ENCODE measurements at places on chromosomes 11 and 22.

DNA sequence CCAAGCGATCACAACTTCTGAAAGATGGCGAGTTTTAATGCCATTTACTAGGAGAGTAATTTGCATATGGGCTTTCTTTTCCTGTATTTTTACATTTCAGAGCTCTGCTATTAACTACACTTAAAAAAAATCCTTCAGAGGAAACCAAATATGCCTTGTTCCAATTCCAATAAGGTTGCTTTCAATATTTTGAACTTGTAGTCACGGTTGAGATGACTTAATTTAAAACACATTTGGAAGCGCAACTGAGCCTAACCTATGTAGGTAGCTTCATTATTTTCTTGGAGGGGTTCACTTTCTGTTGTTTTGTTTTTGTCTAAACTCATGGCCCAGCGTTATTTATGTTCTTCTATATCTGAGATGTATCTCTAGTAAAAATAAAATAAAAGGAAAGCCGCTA lies 93.4 kb downstream of the BLID start:
- no peak for DNase-seq

GRCh38 chr11:36212564-36213392 lies 76.4 kb downstream of the COMMD9 start:
- DNase-seq, result no peak

- DNase-seq, result no peak
Measured at GRCh38 chr11:64400102-64400501, 41.1 kb downstream of the RPS6KA4 start.

DNA sequence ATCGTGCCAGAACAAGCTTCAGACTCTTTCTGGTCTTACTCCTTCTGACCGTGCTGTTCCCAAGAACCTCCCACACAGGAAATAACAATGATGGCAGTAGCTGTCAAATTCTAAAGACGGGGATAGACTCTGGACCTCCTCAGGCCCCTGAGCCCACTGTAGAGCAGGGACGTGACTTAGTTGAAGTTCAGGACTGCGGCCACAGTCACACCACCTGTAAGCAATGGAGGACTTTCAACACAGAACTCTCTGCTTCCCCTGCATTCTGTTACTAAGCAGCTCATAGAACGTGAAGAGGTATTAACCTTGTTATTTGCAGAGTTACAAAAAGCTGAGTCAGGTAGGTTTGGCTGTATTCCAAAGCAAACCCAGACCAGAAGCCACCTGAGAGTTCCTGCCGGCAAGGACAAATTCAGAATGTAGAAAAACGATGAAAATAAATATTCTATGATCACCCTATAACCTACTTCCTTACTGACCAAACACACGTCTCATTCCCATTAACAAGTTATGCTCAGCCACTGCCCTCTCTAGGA lies 12.7 kb downstream of the TMEM45B start:
- DNase-seq, result no peak

DNA sequence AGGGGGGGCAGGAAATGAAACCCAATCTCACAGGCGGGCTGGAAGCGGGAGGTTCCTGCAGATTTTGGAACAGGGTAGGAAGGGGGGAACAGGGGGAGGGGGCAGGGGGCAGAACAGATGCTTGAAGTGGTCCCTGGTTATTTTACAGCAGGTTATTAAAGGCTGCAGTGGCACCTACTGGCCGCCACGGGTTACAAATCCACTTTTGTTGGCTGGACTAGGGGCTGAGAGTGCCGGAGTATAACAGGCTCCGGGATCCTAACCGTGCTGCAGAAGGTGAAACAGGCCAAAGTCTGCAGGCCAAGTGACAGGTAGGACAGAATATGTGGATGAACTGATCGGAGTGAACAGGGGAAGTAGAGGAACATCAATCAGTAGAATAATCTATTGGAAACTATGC lies 2.5 kb downstream of the ROBO3 start:
- no peak for DNase-seq

DNA sequence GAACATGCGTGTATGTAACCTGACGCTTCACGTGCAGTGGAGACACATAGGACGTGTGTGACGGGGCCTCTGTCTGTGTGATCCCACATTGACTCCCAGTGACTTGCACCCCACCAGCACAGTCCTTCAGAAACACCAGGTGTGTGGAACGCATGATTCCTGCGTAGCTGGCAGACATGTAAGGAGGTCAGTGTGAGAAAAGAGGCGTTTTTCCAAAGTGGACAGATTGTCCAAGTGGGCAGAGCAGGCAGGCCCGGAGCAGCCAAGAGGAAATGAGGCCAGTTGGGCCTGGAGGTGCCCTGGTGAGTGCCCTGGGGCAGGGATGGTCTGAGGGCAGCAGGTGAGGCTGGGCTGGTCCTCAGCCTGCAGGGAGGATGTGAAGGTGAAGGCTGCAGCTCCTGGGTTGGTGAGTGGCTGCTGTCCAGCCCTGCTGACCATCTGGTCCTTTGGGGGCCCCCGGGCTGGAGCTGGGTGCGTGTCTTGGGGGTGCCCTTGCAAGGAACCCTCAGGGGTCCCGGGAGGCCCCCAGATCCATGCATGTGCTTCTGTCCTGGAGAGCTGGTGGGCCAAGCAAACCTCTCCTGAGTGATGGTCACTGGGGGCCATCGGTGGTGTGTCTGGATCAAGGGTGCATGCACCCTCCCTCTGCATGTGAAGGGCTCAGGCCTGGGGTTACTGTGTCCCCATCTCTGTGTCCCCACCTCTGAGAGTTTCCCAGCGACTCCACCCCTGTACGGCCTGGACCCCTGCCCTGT lies 26.6 kb downstream of the SHANK3 start:
- DNase-seq, result no peak

DNA sequence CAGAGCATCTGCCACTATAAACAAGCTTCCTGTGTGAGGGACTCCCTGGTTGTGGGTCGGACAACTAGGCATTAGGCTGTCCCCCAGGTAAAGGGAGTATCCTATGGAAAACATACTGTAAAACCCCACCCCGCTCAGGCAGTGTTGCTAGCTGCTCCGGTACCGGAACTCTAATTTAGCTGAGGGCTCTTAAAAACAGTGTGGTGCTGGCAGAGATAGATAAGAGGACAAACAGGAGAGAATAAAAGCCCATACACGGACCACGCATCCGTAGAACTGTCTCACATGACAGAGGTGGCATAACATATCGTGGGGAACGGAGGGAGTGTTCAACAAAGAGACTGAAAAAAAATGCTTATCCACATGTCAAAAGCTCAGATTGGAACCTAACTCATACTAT lies 3.4 kb upstream of the MOGAT2 start:
- no peak for DNase-seq

- DNase-seq, result no peak
Measured at GRCh38 chr22:43501878-43502277, 90.1 kb downstream of the MPPED1 start.

- DNase-seq, result no peak
Measured at GRCh38 chr11:95241681-95242081, 10.7 kb upstream of the SESN3 start.

- DNase-seq, result no peak
Measured at GRCh38 chr22:46815896-46816731, 53.7 kb downstream of the TBC1D22A start.

- peak; percentile 32 for DNase-seq
Measured at GRCh38 chr11:47411884-47412746, 3.7 kb downstream of the SLC39A13 start.

- no peak for DNase-seq
Measured at GRCh38 chr11:34348919-34349318, 8.9 kb downstream of the ABTB2 start.

GRCh38 chr22:20242393-20243175 lies 25.5 kb downstream of the RTN4R start:
- DNase-seq, result no peak

GRCh38 chr22:49953680-49954344 lies 6.8 kb upstream of the PIM3 start:
- no peak for DNase-seq

DNA sequence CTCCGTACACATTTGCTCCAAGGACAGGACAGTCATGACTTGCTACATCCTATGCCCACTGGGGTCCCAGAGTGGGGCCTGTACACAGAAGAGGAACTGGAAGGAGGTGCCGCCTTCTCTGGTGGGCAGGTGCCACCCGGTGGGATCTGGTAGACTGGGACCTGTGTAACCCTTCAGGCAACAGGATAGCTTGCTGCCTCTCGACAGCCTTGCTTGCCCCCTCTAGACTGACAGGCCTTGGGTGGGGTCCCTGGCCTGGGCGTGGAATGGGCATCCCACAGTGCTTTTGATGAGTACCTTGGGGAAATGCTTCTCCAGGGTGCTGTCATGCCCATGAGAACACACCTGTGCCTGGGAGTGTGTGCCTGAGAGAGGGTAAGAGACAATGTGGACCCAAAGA lies 15.8 kb downstream of the SHANK3 start:
- DNase-seq, result no peak

GRCh38 chr11:95175818-95176380 lies 55.1 kb downstream of the SESN3 start:
- DNase-seq, result no peak

- no peak for DNase-seq
Measured at GRCh38 chr22:36874309-36874696, 13.5 kb downstream of the NCF4 start.

DNA sequence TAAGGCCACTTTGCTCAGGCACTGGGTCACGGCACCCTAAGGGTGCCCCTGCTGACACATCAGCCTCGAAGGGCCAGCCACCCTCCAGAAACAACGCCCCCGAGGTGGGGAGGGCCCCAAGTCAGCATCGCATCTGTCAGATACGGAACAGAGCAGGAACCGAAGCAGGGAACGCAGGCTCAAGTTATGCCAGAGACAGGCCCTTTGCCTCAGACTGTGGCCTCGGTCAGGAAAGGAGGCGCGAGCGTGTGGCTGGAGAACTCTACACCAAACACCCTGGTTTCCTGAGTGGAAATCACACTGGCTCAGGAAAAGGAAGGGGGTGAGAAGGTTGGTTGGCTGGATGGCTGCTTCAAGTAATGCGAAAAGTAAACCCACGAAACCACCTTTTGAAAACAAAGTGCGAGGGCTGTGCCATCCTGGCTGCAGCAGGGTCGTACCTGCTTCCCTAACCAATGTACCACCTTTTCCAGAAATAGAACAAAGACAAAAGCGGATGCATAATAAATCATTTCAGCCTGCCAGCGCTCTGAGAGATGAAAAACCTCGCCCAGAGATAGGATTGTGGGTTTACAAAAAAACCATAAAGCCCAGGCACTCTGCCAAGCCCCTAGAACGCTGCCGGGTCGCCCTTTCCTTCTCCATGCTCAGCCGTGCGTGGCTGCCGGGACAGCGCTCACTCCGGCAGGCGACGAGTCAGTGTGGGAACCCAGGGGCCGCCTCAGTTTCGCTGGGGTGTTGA lies 38.6 kb downstream of the TRMU start:
- DNase-seq, result no peak

GRCh38 chr22:27084130-27084529 lies 426.7 kb downstream of the MIAT start:
- DNase-seq, result no peak

GRCh38 chr11:123702139-123702538 lies 39.3 kb downstream of the ZNF202 start:
- no peak for DNase-seq

DNA sequence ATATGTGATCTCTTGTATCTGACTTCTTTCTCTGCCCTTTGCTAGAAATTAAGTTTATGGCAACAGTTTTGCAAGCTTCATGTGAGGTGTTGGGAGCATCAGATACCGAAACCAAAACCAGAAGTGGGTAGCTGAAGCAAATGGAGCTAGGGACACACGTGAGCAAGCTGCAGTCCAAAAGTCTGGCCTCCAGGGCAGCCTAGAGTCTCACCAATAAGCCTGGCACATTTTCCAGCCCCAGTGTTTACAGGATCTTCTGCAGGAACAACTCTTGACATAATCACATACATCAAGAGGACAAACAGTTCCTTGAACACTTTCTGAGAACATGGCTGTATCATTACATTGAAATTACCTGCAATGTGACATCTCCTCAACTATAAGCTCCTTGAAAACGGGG lies 114.1 kb downstream of the LARGE1 start:
- DNase-seq, result no peak

DNA sequence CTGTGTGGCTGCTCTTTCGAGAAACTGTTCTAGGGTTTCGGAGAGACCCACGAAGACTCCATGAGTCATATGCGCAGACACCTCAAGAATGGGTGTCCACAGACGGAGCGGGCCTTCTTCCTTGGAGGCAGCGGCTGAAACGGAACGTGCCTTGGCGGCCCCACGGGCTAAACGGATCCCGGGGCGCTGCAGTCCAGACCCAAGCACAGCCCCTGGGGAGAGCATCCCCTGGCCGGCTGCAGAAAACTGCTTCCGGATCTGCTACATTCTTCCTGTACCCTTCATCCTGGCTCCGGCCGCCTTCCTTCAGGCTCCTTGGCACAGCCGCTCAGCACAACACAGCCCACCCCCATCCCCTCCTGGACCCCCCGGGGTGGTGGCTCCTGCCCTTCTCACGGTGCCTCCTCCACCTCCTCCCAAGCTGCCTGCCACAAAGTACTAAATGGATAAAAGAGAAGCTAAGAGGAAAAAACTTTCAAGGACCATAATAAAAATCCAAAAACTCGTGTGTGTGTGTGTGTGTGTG lies 25.4 kb downstream of the CPT1A start:
- DNase-seq, result no peak

DNA sequence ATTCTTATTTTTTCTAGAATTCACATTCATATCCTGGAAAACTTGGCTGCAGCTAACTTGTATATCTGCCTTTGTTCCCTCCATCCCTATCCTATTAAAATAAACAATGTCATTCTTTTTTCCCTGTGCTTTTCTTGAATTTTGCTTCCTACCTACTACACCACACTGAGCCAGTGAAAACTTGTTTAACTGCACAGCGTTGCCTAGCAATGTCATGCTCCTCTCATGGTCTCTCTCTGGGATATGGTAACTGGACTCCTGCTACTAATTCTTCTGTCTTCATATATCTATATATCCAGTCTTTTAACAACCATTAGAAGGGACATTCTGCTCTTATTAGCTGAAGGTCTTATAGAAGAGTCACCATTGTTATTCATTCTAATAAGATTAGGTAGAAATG lies 434.4 kb downstream of the METTL15 start:
- no peak for DNase-seq

DNA sequence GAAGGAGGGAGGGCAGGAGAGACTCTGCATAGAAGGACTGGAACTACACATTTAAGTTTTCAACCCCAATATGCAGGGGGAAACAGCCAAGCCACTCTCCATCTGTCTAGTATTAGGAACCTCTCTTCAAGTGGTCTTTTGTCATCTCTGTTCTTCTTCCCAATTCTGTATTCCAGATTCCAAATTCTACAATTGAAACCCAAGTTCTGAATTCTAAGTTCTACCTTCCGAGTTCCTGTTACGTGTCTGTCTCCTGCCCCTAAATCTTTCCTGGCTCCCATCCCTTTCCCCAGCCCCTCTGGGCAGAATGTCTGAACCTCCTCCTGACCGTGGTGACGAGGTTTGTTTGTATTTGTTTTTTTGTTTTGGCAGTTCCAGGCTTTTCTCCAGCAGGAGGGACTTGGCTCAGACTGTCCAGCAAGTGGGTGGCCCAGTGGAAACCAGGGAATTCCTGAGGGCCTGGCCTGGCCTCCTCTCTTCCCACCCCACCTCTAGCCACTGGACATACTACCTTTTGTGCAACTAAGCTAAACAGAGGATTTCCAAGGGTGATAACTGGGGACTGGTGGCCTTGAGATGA lies 1.6 kb upstream of the THOC5 start:
- no peak for DNase-seq

All from stimulated activated CD8-positive, alpha-beta memory T cell treated with anti-CD3 and anti-CD28 coated beads, Interleukin-7, amount 100 ng/mL, for 48 hours (primary cell).